Epithelial cell of proximal tubule (primary cell): ENCODE measurements at places on chromosomes 2 and 18. TPM values are rescaled to one million over a fixed set of nuclear protein-coding genes. Genes with fewer than 3 reads are reported as not detected.

SPC25 gene
- total RNA-seq: 39.7 and 42.1 TPM in 2 replicates

TSPYL6 gene
- not detected in 2 replicates for total RNA-seq

PLA2R1 gene
- total RNA-seq: 1.3 and 3.6 TPM in 2 replicates

CDKL4 gene
- 0.22 and 0.23 TPM in 2 replicates for total RNA-seq

DNAJC5G gene
- not detected in 2 replicates for total RNA-seq

DNA sequence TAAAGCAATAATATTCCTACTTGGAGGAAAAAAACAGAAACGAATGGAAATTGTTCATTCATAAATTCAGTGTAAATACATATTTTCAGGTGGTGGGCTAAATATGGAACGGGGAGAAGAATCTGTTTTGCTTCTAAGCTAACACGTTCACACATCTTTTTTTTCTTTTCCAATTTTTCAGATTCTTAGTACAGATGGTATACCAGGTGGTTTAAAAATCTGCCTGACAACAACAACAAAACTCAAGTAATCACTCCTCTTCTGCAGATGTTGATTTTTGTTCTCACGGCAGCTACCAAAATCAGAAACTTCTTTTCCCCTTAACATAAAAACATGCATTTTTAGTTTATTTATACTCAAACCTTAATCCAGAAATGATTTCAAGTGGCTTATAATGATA, 164.8 kb upstream of the SYT4 start:
- no peak for DNase-seq

DNA sequence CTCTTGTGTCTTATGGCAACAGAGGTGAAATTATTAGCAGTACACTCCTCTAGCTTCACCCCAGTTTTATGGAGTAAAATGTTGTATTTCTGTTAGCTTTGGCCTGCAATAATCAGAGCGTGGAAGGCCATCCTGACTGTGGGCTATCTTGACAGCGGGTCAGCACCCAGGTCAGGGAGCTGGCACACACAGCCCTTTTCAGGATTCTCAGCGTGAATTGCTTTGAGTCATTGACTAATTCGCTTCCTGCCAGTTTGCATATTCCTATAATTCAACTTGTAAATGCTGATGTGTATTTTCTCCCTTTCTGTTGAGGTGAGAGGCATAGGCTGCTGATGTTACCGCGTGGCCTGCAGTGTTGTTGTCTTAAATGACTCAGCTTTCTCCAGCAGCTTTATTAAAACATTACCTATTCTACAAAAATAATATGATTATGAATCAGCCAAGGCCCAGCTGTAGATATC, 109.6 kb upstream of the EML6 start:
- no peak for DNase-seq

GRCh38 chr2:155377931-155378444, 679.5 kb downstream of the KCNJ3 start:
- no peak for DNase-seq

EVA1A gene
- total RNA-seq: 53.7 and 67.0 TPM in 2 replicates

DNA sequence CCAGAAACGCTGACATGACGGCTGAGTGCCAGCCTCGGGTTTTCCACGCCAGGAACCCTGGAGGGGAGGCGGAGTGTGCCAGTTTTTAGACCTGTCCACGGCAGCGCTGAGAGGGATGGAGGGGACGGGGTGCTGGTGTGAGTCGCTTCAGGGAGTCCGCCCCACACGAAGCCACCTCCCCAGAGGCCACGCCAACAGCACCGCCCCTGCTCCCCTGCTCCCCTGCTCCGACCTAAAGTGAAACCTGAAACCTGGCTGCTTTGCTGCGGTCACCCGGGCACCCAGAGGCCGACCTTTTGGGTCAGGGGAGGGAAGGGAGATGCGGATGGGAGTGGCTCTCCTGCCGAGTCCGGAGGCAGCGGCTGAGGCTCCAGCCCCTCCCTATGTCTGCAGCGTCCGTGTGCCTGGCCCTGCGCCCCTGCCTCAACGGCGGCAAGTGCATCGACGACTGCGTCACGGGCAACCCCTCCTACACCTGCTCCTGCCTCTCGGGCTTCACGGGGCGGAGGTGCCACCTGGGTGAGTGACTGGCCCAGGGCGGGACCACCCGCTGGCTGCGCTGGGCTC, 38.1 kb downstream of the SNED1 start:
- no peak for DNase-seq

KCNJ3 gene
- 0.12 TPM in 1 of 2 replicates, not detected in the other for total RNA-seq

GRCh38 chr2:121172456-121172855, 112.5 kb downstream of the TFCP2L1 start:
- DNase-seq: no peak

SULT1C2 gene
- 3.2 and 4.3 TPM in 2 replicates for total RNA-seq

DNA sequence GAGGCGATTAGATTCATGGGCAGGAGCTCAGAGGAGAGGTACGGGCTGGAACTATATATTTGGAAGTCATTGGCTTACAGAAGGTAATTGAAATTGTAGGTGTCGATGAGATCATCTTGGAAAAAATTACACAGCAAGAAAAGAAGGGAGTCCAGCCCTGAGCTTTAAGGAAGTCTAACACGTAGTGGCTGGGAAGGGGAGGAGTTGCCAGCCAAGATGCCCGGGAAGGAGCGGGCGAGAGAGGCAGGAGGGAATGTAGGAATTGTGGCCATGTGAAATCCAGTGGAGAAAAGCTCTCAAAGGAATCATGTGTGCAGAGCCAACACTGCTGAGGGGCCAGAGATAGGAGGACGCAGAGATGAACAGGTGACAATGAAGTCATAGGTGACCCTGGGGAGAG, 25.6 kb upstream of the SCYGR1 start:
- no peak for DNase-seq

UGT1A4 gene
- total RNA-seq: 0.07 TPM in 1 of 2 replicates, not detected in the other
